Heart right ventricle (tissue), 16 donors: ENCODE measurements at places on chromosomes 4 and X. TPM values are rescaled to one million over a fixed set of nuclear protein-coding genes. Genes with fewer than 3 reads are reported as not detected.

GRCh38 chrX:40006106-40007017 is 91.4 kb downstream of the BCOR start:
- peak; percentile 29 for DNase-seq

GRCh38 chr4:103720661-103721060 is 876 bp upstream of the TACR3 start:
- DNase-seq, result no peak

DNA sequence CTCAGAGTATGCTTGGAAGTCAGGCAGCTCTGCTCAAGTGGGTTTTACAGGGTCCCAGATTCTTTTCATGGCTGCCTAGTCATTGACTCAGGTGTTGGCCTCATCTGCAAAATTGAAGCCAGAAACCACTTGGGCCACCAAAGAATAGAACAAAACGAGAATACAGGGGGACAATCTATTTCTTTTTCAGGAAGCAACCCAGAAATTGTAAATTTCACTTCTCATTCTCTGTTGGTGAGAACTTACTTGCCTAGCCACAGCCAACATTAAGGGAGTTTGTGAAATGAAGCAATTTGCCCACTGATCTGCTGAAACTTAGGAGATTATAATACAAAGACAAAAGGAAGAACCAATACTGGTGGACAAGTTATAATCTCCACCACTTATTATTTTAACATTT is 8.6 kb upstream of the TKTL2 start:
- DNase-seq, result no peak

DNA sequence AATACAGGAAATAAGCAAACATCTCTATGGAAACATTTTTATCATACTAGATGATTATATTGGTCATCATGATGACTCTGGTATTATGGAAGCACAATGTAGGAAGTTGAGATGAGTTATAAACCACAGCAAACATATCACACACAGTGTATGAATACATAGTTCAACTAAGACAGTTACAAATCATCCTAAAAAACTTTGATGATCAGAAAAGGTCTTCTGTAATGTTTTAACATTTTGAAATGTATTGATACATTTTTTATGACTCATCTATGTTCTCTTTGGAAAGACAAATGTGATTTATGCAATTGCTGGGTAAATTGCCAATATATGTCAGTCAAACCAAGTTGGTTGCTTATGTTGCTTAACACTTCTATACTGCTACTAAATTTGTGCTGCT is 4.8 kb downstream of the CXCL3 start:
- no peak for DNase-seq

DNA sequence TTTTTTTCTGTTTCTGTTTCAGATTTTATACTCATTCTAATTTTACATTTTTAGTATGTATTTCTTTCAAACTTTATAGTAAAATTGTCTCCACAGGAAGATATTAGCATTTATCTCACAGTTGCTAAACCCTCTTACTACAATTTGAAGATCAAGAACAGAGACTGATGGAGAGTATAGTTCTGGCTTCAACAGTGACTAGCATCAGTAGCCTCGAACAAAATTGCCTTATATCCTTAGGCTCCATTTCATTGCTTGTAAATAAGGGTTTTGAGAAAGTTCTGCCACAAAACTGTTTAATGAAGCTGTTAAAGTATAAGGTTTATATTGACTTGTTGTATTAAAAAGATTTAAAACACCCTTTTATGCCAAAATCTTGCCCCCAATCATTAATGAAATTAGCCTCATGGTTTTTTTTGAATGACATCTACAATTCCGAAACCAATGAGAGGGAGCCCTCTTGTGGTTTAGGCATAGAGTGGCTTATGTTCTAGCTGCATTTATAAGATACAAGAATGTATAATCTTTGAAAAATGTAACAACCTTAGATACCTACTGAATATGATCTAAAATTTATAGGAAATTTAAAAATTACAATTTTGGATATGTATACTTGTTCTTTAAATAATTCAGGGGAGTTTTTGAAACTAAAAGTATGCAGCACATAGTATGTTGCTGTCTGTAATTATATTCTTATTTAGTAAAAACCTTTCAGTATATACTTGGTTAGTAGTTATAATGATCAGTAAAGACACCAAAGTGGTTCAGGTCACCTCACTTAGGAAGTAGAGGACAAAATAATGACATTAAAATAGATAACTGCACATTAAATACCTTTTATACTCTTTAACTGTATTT is 109.8 kb upstream of the HPGD start:
- DNase-seq, result no peak

- DNase-seq, result no peak
Observed at GRCh38 chrX:101223226-101223625, 3.6 kb downstream of the DRP2 start.

GRCh38 chrX:142637206-142637605 is 388.5 kb upstream of the SPANXN4 start:
- no peak for DNase-seq

Gene RASL11B
- polyA plus RNA-seq, result 3.4 TPM

GRCh38 chr4:1834047-1834775 is 21.7 kb downstream of the LETM1 start:
- no peak for DNase-seq

DNA sequence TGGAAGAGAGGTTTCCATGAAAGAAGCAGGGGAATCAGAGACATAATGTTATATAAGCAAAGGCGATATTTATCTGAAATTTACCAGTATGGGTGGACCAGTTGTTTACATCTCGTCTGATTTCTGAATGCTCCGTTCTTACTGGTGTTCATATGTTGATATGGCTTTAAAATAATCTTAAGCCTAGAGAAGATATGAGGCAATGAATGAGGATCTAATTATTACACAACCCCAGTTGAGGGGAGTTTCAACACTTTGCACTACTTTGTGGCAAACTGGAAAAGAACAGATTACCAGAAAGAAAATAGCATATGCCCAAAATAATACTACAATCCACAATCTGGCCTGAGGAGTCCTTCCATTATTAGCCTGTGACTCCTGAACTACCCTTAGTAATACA is 263.3 kb upstream of the MAGEB2 start:
- DNase-seq, result no peak

- no peak for DNase-seq
Observed at GRCh38 chrX:14232688-14233087, 203.0 kb upstream of the GEMIN8 start.

Gene FGF13
- 0.90 TPM for polyA plus RNA-seq

DNA sequence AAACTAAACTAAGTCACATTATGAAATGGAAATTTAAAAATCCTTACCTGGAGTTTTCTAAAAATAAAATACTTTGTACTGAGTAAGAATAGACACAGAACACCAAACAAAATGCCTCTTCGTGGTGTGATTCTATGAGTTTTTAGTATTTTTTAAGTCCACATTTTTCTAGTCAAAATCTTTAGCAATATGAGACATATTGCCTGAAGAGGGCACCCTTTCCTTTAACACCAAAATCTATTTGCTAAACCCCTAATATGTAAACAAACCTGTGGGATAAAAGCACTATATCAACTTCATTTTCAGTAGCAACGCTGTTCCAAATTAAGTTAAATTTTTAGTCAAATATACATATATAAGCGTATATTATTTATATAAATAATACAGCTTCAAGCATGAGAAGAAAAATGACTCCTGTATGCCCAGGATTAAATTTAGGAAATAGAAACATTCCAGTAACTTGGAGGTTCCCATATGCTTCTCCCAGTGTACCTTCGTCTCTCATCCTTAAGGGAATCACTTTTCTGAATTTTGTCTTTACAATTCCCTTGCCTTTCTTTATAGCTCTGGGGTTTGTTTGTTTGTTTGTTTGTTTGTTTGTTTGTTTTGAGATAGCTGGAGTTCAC is 23.0 kb upstream of the PGM2 start:
- no peak for DNase-seq

Gene TMEM150C
- 19.0 TPM for polyA plus RNA-seq

DNA sequence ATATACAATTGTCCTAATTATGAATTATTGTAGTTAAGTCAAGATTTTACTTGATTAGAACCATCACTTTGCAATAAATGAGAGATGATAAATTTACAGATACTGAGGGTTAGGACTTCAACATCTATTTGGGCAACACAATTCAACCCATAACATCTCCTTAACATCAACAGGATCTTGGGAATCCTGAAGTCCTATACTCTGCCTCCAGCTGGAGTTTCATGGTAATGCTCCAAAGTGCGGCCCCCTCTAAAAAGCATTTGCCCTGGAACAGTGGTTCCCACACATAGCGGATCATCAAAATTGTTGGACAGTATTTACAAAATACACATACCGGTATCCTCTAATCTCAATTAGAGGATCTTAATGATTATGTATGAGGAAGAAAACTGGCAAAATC is 618.6 kb downstream of the CENPC start:
- DNase-seq, result no peak

DNA sequence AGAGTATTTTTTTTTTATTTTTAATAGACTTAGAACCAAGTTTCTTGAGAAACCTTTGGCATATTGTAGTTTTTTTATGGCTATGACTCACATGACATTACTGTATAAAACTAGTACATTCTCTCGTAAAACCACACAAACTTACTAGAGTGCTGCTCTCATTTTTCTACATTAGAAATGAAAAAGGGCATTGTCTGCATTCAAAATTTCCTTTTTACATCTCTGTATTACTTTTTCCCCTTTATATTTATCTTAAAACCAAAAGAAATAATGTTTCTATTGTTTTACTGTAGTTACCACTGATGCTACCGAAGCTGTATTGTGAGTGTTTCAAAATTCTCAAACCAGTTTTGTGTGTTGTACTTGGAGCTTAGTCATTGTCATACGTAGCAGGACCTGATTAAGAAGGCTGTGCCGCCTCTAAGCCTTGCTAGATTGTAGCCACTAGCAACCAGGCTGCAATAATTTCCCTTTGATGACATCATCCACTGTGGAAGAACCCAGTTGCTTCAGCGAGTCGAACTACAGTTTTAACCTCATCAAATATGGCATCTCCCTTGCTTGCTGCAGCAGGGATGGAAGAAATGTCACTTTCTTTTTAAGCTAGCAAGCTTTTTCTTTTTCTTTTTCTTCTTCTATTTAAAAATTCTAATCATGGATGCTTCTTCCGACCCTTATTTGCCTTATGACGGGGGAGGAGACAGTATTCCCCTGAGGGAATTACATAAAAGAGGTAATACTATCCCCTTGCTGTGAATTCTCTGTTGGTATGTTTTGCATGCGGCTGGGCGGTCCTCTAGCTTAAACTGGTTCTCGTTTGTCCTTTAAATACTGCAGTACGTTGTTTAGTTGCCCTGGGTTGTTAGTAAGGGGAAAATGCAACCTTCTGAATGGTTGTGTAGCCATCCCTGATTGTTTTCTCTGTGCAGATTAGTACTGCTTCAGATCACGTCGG is 39.6 kb downstream of the CLCN3 start:
- DNase-seq, result no peak

DNA sequence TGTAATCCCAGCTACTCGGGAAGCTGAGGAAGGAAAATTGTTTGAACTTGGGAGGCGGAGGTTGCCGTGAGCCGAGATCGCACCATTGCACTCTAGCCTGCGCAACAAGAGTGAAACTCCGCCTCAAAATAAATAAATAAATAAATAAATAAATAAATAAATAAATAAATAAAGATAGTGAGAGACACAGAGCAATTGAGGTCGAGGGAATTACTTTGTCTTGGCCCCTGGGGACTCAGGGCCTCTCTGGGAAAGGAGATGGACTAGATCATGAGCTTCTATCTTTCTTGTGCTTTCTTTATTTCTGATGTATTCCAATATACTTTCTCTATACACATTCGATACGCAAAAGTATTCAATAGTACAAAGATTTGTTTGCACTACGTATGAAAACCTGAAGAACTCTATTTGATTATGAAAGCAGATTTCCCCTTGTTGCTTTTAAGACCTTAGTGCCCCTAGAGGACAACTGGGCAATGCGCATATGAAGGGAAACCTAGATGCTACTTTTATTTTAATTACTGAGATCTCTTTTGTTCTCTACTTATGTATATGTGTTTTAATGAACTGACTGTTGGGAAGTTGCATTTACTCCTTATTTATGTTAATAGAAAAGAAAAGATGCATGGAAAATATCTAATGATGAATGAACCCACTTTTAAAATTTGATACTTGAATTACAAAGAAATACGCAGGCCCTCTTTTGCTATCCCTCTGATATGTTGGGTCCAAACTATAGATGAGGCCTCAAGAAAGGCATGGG is 12.8 kb upstream of the ELOVL6 start:
- DNase-seq, result no peak

DNA sequence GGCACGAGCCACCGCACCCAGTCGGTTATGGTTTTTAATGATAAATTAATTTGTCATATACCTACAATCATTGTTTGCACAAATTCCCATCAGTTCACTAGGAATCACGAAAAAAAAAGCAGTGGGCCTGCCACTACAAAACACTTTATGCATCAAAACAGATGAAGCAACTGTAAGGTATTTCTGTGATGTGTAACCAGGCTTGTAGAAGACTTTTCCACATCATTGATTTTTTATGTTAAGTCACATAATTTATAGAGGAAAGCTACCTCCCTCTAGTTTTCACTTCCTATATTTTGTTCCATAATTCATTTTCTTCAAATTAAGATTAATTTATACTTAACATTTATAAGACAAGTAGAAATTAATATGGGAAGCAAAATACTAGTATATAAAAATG is 6.7 kb upstream of the FAM200B start:
- no peak for DNase-seq

Gene BGN
- 116 TPM for polyA plus RNA-seq

Gene TLR10
- polyA plus RNA-seq, result not detected

Gene CXorf65
- polyA plus RNA-seq, result not detected

GRCh38 chrX:29422034-29422433 is 793.3 kb upstream of the MAGEB2 start:
- DNase-seq, result no peak

- no peak for DNase-seq
Observed at GRCh38 chr4:39994406-39994805, 16.7 kb upstream of the PDS5A start.

- no peak for DNase-seq
Observed at GRCh38 chrX:69051901-69052300, 113.4 kb downstream of the PJA1 start.

Gene LUZP4
- polyA plus RNA-seq, result not detected

DNA sequence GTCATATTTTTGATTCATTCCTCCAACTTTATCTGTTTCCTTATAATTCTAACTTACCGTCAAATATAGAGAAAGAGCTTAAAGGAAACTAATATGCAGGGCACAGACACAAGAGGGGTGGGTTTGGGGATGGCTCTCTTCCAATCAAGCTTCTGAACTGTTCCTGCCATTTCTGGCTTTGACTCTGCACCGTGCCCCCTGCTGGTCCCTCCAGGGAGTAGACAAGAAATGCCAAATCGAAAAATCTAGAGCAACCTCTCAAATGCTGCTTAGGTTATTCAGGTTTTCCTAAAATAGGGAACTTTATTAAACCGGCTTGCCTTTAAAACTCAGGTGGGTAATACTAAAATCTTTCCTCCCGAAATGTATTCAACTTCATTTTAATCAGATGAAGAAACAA is 39.8 kb upstream of the VCX3A start:
- DNase-seq, result no peak

DNA sequence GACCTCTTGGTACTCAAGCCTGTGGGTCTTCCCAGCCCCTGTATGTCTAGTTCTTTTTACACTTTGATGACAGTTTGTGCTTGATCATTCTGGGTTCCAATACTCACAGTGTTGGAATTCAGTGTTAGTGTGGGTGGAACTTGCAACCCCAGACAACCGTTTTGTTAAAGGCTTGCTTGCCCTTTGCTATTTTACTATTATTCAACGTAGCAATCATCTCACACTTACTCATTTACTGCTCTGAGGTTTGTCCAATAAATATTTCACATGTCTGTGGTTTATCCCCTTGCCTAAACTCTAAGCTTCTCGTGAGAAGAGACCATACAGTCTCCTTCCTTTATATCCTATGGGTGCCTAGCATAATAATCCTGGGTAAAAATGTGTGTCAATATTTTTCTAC is 15.3 kb downstream of the CCNG2 start:
- no peak for DNase-seq

GRCh38 chrX:26918631-26919030 is 544.5 kb downstream of the PPP4R3C start:
- no peak for DNase-seq
